Mucosa of descending colon (tissue), 3 donors: ENCODE measurements at places on chromosomes 7 and 10. TPM values are rescaled to one million over a fixed set of nuclear protein-coding genes. Genes with fewer than 3 reads are reported as not detected.
A peak's percentile ranks its signal among the peaks of the same experiment; 100 is the strongest.

- DNase-seq: no peak
These were observed 5.1 kb downstream of the UNC5B start for GRCh38 chr10:71217266-71218045.

GRCh38 chr7:44622342-44623151 is 16.1 kb downstream of the OGDH start:
- no peak for DNase-seq

Gene TWIST1
- 0.36 TPM for total RNA-seq

GRCh38 chr10:125144693-125145623 is 15.4 kb downstream of the CTBP2 start:
- DNase-seq: no peak

Gene HOXA5
- 16.1 TPM for total RNA-seq

- no peak for DNase-seq
These were observed 110.8 kb downstream of the HIBADH start for GRCh38 chr7:27551803-27552400.

Gene LMOD2
- total RNA-seq: 0.63 TPM

GRCh38 chr10:78618050-78618449 is 450.7 kb upstream of the ZMIZ1 start:
- DNase-seq: no peak

DNA sequence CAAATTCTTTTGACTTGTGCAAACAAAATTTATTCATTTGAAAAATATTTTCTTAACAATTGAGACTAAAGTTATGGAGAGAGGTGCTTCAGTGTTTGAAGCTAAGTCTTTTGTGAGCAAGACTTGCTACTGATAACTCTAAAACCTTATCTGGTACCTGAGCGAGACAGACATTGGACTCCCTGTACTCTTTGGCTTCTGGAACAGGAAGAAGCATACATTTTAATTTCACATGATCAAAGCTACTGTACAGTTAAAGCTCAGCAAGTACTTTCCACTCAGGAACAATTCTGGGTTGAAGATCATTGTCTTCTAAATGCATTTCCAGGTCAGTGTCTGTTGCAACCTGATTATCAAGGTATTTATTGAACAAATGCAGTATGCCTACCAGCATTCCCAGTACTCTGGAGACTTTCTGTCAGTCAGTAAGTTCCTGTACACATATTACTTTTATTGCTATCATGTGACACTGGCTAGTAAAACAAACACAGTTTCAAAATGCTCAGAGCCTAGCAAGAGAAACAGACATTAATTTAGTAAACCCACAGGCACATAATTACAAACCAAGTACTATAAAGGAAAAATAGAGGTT is 42.4 kb downstream of the CABCOCO1 start:
- DNase-seq: no peak

DNA sequence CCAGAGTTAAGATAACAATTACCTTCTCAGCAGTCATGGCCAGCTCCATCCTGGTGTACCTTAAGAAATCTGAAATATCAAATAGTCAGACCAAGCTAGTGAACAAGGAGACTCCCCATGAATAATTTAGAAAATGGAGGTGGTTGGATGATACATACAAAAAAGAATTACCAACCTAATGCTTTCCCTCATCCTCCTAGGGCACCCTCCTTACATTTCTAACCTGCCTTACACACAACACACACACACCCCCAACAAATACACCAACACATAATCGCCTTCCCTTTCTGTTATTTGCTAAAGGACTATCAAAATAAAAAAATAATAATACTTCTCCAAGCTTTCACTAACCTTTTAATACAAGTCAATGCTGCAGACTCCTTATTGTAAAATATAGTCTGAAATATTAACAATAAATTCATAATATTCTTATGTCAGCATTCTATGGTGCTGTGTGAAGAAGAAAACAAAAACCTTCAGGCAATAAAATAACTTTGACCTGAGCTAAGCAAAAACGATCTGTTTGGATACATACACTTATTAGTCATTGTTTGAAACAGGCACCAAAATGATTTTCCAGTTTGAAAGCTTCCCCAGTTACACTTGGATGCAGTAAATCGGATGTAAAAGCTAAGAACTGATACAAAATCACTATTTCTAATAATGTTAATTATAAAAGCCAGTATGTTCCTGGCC is 3.4 kb downstream of the TWIST1 start:
- DNase-seq: no peak

Gene CLIP2
- 67.1 TPM for total RNA-seq

- peak; percentile 50 for DNase-seq
These were observed 79.4 kb downstream of the VWC2 start for GRCh38 chr7:49852619-49853462.

- DNase-seq: no peak
These were observed 32.1 kb downstream of the MRPL32 start for GRCh38 chr7:42964293-42964692.

DNA sequence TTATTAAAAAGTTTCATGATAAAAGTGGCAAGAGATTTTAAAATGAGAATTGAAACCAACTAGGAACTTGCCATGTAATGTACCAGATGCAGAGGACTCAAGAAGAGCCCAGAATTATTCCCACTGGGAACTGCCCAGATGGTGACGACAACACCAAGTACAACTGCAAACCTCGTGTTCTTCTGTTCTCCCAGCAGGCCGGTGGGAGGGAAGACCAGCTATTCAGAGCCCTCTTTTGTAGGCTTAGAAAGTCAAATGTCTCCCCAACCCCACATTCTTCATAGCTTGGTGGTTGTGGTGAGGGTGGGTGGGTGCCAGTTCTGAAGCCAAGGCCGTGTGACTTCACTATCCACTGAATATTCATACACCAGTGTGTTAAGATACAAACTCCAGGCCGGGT is 54.3 kb upstream of the ITGB1 start:
- no peak for DNase-seq

DNA sequence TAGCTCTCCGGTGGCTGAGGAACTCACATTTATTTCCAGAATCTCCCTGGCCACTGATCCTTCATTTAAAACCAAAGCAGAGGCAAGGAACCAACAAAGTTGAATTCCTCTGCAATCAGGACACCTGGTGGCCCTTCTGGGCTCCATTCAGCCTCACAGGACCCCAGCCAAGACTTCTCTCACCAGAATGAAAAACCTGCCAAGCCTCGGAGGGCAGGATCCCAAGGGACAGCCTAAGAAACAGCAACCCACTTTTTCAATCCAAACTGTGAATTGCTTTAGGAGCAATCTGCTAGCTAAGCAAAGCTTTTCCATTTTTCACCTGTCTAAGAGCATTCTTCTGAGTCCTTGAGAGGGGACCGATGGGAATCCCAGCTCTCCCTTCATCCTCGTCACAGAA is 34.6 kb downstream of the OAT start:
- DNase-seq: no peak

Gene NEUROG3
- 6.7 TPM for total RNA-seq

GRCh38 chr7:128210590-128211570 is 30.2 kb upstream of the LEP start:
- DNase-seq: no peak
